ENCODE measurements at places on chromosomes 16 and 17.

DNA sequence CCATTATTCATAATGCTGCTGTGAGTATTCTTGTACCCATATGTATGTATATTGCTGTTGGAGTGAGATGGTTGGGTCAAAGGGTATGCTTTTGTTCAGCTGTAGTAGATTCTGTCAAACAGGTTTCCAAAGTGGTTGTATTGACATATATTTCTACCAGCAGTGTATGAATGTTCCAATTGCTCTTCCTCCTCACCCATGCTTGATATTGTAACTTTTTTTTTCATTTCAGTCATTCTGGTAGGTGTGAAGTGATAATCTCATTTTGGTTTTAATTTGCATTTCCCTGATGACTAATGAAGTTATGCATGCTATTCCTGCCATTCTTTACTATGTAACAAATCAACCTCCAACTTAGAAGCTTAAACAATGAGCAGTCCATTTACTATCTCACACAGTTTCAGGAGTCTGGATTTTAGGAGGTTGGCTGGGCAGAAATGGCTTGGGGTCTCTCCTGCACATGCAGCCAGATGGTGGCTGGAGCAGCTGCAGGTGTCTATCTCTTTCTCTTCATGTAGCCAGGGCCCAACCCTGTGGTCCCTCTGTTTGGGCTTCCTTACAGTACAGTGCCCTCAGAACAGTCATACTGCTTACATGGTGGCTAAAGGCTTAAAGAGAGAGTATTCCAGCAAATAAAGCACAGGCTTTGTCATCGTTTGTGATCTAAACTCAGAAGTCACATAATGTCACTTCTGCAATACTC lies 21.2 kb downstream of the ERAL1 start:
- H3K36me3 ChIP-seq, result peaks cover 15% of the 10 kb centered on the region
- H3K4me3 ChIP-seq, result no peak overlapping the region
- peaks cover 19% of the 10 kb centered on the region for H3K4me1 ChIP-seq
- H3K27me3 ChIP-seq, result no peaks in the 10 kb centered on the region
- H3K27ac ChIP-seq, result no peak overlapping the region

DNA sequence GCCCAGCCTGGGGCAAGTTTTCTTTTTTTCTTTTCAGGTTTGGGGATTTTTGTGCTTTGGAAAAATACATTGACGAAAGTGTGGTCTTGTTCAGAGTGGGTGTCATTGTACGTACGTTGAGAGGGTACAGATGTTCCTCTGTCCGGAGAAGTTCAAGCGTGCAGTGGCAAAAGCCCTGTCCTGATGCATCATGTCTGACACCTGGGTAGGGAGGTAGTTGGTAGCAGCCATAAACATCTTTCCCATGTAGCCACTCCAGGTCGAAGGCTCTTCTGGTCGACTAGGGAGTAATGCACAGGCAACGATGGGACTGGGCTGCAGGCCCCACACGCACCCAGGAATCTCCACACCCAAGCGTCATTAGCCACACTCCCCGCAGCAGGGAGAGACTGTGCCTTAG lies 27.4 kb downstream of the WIPI1 start:
- H3K4me1 ChIP-seq, result peaks cover 13% of the 10 kb centered on the region
- no peak overlapping the region for H3K27ac ChIP-seq
- no peak for DNase-seq
- H3K4me3 ChIP-seq, result no peak overlapping the region
- no peaks in the 10 kb centered on the region for H3K27me3 ChIP-seq

DNA sequence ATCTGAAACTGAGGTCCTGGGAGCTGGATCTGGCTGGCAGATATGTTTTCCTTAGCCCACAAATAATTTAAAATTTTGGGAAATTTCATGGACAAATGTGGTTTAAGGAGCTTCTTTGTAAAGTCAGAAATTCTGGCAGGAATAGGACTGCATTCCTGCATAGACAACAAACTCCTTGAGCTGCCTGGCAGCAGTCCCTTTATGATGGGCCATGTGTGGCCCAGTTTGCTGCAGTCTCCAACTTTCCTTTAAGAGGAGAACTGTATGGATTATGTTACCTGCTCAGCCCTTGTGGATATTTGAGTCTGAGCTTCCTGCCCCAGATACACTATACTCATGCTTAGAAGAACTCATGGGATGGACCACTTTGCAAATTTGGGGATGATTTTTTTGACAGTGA lies 48.5 kb upstream of the HS3ST2 start:
- no peaks in the 10 kb centered on the region for H3K4me1 ChIP-seq
- H3K36me3 ChIP-seq, result peaks cover 2% of the 10 kb centered on the region
- H3K4me3 ChIP-seq, result no peak overlapping the region
- no peak for DNase-seq

GRCh38 chr17:77849239-77849638 lies 109.3 kb upstream of the TNRC6C start:
- no peak for DNase-seq
- no peak overlapping the region for H3K27ac ChIP-seq
- H3K27me3 ChIP-seq, result no peaks in the 10 kb centered on the region
- peaks cover 2% of the 10 kb centered on the region for H3K36me3 ChIP-seq
- no peak overlapping the region for H3K4me3 ChIP-seq

DNA sequence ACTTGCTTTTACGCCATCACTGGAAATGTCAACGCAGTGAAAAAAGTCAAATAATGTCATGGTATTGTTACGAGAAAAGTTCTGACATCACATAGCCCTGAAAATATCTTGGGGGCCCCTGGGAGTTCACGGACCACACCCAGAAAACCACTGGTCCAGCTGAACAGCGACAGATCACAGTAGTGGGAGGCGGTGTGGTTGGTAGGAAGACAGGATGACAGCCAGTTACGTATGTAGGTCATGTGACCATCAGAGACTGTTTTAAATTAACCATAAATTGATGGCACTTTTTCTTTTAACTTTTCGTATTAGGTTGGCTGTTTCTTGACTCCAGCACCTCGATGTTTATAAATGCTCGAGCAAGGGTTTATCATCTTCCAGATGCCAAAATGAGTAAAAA lies 11.9 kb downstream of the ERCC4 start:
- no peaks in the 10 kb centered on the region for H3K27me3 ChIP-seq
- H3K27ac ChIP-seq, result no peak overlapping the region
- H3K4me3 ChIP-seq, result no peak overlapping the region
- no peak for DNase-seq
- H3K36me3 ChIP-seq, result peaks cover 26% of the 10 kb centered on the region

- H3K4me1 ChIP-seq, result no peaks in the 10 kb centered on the region
- peaks cover 57% of the 10 kb centered on the region for H3K27me3 ChIP-seq
- no peak for DNase-seq
- no peaks in the 10 kb centered on the region for H3K36me3 ChIP-seq
- H3K4me3 ChIP-seq, result no peak overlapping the region
- no peak overlapping the region for H3K27ac ChIP-seq
Observed at GRCh38 chr16:84254062-84254461, 14.2 kb upstream of the KCNG4 start.

GRCh38 chr17:75130059-75130631 lies 1.4 kb downstream of the NT5C start:
- no peak for DNase-seq
- H3K27me3 ChIP-seq, result no peaks in the 10 kb centered on the region
- H3K4me3 ChIP-seq, result peak overlapping the region; percentile 86
- H3K4me1 ChIP-seq, result peaks cover 23% of the 10 kb centered on the region
- peak overlapping the region; percentile 92 for H3K27ac ChIP-seq

DNA sequence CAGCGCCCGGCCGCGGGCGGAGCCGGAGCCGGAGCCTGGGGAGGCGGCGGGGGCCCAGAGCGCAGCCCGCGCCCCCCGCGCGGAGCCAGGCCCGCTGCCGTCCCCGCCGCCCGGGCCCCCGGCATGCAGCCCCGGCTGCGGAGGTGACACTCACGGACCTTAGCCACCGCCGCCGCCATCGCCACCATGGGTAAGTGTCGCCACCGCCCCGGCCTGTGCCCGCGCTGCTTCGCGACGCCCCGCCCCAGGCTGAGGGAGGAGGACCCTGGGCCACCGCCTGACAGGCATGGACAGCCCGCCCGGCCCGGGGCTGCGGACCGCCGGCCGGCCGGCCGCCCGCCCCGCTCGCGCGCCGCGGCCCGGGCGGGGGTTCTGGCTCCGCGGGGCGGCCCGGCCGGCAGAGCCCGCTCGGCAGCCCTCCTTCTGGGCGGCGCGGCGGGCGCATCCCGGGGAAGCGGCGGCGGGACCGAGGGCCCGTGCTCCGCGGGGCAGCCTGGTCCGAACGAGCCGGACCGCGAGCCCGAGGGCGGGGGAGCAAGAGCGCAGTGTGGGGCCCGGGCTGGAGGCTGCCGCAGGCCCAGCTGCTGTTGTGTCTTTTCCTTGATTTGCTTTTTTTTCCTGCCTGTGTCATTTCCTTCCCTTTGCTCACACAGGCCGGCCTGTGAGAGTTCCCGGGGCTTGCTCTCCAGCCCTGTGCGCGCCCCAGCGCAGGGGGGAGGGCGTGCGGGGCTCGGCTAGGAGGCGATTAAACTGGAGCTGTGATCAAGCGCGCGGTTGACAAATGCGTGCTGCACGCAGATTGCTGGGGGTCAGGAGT lies 565 bp downstream of the MAP3K3 start:
- peaks cover 47% of the 10 kb centered on the region for H3K4me1 ChIP-seq
- H3K27me3 ChIP-seq, result no peaks in the 10 kb centered on the region
- H3K27ac ChIP-seq, result peak overlapping the region; percentile 84
- peak overlapping the region; percentile 96 for H3K4me3 ChIP-seq
- no peak for DNase-seq
- H3K36me3 ChIP-seq, result peaks cover 5% of the 10 kb centered on the region

- no peak for DNase-seq
- H3K27me3 ChIP-seq, result no peaks in the 10 kb centered on the region
- H3K4me3 ChIP-seq, result no peak overlapping the region
- peak overlapping the region; percentile 73 for H3K27ac ChIP-seq
- peaks cover 13% of the 10 kb centered on the region for H3K4me1 ChIP-seq
Observed at GRCh38 chr16:31085873-31086628, 2.7 kb downstream of the PRSS53 start.

DNA sequence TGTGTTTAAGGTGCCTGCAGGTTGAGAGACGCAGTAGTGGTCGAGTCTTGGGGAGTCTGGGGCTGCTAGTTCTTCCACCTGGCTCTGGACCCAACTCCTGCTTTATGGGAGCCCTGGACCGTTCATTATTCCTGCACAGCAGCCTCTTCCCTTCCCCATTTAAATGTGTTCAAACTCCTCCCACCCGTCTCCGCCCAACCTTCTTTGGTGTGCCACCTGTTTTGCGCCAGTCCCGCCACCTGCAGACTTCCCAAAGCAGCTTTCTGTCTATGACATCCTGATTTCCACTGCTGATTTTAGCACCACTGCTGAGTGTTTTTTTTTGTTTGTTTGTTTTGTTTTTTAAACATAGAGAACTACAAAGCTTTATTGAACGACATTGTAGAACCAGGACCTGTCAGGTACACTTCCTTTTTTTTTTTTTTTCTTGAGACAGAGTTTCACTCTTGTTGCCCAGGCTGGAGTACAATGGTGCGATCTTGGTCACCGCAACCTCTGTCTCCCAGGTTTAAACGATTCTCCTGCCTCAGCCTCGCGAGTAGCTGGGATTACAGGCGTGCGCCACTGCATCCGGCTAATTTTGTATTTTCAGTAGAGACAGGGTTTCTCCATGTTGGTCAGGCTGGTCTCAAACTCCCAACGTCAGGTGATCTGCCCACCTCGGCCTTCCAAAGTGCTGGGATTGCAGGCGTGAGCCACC lies 12.8 kb downstream of the ADORA2B start:
- no peak overlapping the region for H3K4me3 ChIP-seq
- no peak for DNase-seq
- H3K4me1 ChIP-seq, result peaks cover 9% of the 10 kb centered on the region
- no peak overlapping the region for H3K27ac ChIP-seq
- no peaks in the 10 kb centered on the region for H3K36me3 ChIP-seq
- H3K27me3 ChIP-seq, result no peaks in the 10 kb centered on the region

DNA sequence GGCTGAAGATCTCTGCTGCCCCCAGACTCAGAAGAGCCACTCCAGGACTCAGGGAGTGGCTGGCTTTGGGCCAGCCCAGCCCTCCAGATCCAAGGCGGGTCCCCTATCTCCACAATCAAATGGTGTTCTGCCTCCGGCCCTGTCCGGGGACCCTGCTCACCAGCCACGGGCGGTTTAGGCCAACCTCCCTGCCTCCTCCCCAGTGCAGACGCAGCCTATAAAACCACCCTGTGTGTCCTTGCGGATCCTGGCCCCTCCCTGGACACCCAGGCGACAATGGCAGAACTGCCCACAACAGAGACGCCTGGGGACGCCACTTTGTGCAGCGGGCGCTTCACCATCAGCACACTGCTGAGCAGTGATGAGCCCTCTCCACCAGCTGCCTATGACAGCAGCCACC lies at the start of gene SLC12A3:
Gene SLC12A3, plus strand, starts transcription at position 248 of the 400 bp plus-strand sequence. Its CDS starts 29 bp downstream, at position 277.
- peak within 1 kb of the TSS; percentile 25 for H3K27ac ChIP-seq
- H3K4me1 ChIP-seq, result peaks cover 56% of the 10 kb centered on the region
- H3K27me3 ChIP-seq, result no peaks in the 10 kb centered on the region
- peaks cover 1% of the 10 kb centered on the region for H3K36me3 ChIP-seq

DNA sequence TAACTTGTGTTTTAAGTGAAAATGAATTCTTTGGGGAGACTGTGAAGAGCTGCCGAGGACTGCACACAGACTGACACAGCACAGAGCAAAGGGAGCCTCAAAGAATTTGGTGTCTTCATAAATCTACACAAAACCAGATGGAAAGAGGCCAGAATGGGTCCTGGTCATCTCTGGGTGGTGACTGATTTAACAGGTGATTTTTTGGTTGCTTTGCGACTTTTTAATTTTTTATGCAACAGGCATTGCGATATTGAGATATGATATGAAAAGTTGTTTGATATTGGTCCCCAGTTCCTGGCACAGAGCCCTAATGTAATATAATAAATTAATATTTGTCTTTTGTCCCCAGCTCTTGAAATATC lies 12.6 kb upstream of the EIF1 start:
- no peaks in the 10 kb centered on the region for H3K27me3 ChIP-seq
- peaks cover 22% of the 10 kb centered on the region for H3K4me1 ChIP-seq
- no peak for DNase-seq
- H3K27ac ChIP-seq, result no peak overlapping the region
- peaks cover 4% of the 10 kb centered on the region for H3K36me3 ChIP-seq

Measured in central memory CD8-positive, alpha-beta T cell (primary cell).